Gastrocnemius medialis (tissue), 4 donors: ENCODE measurements at places on chromosomes 2 and 18.
A peak's percentile ranks its signal among the peaks of the same experiment; 100 is the strongest.

DNA sequence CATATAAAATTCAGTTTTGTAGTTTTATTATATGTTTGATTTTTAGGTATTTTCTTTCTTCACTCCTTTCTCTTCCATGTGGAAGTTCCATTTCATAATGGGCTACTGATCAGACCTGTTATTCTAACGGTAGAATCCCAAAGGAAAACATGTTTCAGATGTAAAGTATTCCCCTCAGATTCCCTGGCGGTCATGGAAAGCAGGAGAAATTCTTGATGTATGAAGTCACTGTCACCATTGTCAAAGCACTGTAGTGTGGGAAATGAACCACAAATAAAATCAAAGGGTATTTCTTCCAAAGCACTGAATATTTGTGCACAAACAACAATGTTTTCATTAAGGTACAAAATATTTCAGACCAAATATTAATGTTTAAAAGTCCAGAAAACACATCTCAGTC, 237.3 kb upstream of the KLHL14 start:
- DNase-seq: no peak

DNA sequence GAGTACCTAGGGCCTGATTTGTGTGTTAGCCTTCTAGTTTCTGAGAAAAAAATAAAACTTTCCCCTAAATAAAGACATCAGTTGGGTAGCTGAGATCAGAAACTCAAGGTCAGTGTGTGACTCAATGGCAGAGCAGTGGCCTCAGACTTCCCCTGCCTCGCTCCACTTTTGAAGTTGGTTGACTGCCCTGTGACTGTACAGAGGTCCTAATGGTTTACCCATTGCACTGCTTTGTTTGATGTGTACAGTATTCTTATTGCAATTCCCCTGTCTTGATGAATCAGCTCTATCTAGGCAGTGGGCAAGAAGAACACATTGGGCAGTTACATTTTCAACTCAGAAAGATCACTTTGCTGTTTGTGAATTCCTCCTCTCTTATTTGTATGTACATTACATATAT, 315.7 kb downstream of the KCNS3 start:
- no peak for DNase-seq

DNA sequence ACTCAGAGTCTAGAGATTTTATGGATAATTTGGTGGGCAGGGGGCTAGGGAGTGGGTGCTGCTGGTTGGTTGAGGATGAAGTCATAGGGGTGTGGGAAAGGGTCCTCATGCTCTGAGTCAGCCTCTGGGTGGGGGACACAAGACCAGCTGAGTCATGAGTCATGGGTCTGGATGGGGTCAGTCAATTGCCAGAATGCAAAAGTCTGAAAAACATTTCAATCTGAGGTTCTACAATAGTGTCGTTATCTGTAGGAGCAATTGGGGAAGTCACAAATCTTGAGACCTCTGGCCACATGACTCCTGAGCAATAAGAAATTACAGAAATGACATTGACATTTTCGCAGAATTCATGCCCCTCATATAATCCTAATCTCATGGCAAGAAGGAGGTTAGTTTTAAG, 15.1 kb downstream of the NMS start:
- no peak for DNase-seq

DNA sequence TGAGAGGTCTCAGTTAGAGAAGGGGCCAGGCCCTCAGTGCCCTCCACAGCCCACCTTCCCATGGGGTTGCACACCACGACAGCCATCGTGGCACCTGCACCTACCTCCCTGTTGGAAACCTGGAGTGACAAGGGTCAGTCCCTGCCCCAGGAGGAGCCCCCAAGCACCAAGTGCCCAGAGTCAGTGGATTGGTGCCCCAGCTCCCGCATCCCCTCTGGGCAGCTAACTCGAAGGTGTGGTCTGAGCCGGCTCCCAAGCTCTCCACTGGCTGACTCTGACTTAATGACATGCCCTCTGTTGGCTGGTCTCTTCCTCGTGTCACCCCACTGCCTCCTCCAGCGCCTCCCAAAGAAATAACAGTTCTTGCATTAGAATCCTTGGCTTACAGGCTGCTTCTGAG, 116.4 kb downstream of the NDUFA10 start:
- DNase-seq: no peak

DNA sequence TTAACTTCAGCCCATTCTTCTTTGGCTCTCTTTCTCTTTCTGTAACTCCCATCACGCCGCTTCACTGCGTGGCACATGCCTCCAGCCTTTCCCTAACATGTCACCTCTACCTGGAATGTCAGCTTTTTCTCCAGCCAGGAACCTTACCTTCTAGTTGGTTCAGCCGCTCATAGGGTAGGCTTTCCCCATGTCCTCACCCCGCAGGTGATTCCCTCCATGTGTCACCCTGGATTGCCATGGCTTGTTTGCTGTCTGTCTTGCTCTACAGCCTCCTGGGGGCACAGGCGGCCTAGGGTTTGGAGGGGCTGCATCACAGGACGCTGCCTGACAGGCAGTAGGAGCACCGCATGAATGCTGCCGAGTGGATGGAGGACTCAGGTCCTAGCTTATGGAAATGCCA, 39.2 kb downstream of the ARHGEF4 start:
- DNase-seq: no peak

- DNase-seq: no peak
Measured at GRCh38 chr2:23397478-23397877, 12.5 kb downstream of the KLHL29 start.

GRCh38 chr2:37767959-37768925, 96.8 kb upstream of the CDC42EP3 start:
- DNase-seq: no peak

- DNase-seq: no peak
Measured at GRCh38 chr2:118979152-118979861, 37.3 kb downstream of the MARCO start.

GRCh38 chr2:1743396-1744150, 742 bp downstream of the PXDN start:
- no peak for DNase-seq

- peak; percentile 89 for DNase-seq
Measured at GRCh38 chr2:189674374-189675112, at the start of gene ANKAR. Gene ANKAR (plus strand): TSS chr2:189674670. CDS start chr2:189676491, 1,821 bp downstream.

DNA sequence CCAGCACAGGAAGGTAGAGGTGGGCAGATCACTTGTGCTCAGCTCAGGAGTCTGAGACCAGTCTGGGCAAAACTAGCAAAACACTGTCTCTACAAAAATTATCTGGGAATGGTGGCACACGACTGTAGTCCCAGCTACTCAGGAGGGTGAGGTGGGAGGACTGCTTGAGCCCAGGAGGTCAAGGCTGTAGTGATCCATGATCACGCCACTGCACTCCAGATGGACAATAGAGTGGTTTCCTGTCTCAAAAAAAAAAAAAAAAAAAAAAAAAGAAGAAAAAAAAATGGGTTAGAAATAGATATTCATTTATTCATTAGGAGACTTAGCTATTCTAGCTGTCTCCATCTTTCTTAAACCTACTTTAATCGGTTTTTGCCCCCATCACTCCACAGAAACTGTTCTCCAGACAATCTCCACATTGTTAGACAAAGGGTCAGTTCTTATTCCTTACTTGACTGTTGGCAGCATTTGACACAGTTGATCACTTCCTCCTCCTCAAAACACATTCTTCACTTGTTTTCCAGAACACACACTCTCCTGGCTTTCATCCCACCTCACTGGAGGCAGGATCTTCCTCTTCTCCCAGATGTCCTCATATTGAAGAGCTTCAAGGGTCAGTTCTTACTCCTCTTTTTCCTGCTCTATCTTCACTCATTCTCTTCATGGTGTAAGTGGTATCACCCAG, 103.1 kb downstream of the DTNB start:
- DNase-seq: no peak

- DNase-seq: no peak
Measured at GRCh38 chr2:95294579-95295250, 2.4 kb upstream of the KCNIP3 start.

GRCh38 chr2:189660803-189661147, 484 bp upstream of the ASNSD1 start:
- no peak for DNase-seq

GRCh38 chr2:223889229-223889628, 51.8 kb upstream of the AP1S3 start:
- DNase-seq: no peak

DNA sequence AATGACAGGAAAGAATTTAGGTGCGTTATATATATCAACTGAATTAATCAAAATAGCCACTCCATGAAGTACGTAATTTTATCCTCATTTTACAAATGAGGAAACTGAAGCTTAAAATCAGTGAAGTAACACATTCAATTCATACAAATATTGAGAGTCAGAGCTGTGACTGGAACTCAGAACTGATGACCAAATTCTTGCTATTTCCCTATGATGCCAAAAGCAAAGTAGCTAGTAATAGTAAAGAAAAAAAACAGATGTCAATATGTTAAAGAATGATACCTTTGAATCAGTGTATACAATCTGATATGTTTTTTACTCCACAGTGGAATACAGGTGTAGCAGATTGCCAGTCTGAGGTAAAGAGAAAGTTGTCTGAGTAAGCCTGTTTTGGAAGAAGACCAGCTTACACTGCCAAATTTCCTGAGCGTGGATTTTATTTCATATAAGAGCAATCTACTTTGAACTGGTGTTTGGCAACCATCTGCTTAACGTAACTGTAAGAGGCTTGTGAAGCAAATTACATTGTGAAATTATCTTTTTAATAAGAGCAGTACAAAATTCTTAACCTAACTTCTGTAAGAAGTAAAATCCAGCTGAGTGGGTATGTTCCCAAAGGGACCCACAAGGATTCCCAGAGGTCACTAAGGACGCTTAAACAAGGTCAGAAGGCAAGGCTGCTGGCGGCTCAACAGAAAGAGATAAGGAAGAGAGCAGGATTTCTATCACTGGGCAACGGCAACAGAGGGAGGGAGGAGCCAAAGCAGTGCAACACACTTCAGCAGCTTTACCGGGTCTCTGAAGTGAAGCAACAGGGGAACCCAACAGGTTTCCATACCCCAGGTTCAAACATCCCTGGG, 85.6 kb downstream of the IKZF2 start:
- no peak for DNase-seq

GRCh38 chr18:77160515-77160914, 27.9 kb upstream of the MBP start:
- no peak for DNase-seq
